ENCODE measurements at places on chromosomes 1 and 21. TPM values are rescaled to one million over a fixed set of nuclear protein-coding genes. Genes with fewer than 3 reads are reported as not detected.
A peak's percentile ranks its signal among the peaks of the same experiment; 100 is the strongest.

ADPRS gene
- 25.3 TPM for polyA plus RNA-seq

GRCh38 chr1:231628207-231628876 lies 1.8 kb downstream of the DISC1 start:
- DNase-seq, result no peak

CADM3 gene
- not detected for polyA plus RNA-seq

DNA sequence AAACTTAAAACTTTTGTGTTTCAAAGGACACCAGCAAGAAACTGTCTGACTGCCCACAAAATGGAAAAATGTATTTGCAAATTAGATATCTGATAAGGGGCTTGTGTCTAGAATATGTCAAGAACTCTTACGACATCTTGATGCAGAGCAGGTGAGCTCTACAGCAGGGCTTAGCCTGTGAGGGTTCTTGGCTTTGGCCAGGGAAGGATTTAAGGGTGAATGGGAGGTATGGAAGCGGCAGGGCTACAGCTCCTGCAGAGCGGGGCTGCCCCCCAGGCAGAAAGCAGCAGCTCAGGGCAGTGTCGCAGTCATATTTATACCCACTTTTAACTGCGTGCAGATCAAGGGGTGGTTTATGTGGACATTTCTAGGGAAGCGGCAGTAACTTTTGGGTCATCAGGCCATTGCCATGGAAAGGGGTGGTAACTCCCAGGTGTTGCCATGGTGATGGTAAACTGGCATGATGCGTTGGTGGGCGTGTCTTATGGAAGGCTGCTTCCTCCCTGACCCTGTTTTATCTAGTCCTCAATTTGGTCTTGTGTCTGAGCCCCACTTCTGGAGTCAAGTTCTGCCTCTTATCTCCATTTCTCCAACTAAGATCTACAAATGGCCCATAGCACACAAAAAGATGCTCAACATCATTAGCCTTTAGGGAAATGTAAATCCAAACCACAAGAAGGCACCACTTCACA lies 23.2 kb downstream of the MORN1 start:
- no peak for DNase-seq

GRCh38 chr1:25774921-25775771 lies 24.8 kb upstream of the SELENON start:
- no peak for DNase-seq

DNA sequence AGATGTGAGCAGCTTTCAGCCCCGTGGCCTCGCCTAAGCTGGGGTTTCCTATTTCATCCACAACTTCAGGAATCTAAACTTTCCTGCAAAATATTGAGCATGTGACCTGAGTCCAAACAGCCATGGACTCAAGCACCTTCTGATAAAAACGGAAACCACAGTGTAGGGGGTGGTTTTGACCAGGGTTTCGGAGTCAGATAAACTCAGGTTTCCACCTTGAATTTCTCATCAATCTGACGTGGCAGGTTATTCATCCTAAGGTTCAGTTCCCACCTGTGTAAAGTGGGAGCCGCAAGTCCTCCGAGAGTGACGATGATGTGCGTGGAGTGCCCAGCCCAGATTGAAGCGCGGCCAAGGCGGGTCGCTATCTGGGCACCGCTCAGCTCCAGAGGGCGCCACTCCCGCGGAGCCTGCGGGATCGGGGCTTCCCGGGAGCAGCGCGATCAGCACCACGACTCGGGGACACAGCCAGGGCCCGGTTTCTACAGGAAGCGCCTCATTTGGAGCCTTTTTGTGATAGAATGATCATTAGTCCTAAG lies 871 bp upstream of the ETS2 start:
- peak; percentile 69 for DNase-seq

ANKRD35 gene
- 3.4 TPM for polyA plus RNA-seq

GRCh38 chr1:224726441-224727182 lies 110.5 kb downstream of the CNIH3 start:
- peak; percentile 96 for DNase-seq

DNA sequence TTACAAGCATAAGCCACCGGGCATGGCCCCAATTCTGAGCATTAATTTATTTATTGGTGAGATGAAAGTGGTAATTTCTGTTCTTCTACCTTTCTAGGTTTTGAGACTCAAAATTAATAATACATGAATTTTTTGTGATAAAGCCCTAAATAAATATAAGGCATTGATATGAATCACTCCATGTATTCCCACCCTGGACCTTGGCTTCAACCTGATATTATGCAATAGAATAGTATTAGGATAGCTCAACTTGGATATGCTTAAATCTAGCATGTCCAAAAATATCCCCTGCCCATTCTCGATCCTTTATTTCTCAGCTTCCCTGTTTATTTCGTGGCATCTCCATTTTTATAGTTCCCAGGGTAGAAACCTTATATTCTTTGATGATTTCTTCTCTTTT lies 2.5 kb downstream of the AGL start:
- no peak for DNase-seq

SYT2 gene
- 0.02 TPM for polyA plus RNA-seq

All from fibroblast of lung (primary cell).